ENCODE measurements at places on chromosomes 3 and 15.

- no peak overlapping the region for H3K27ac ChIP-seq
- H3K4me1 ChIP-seq, result peaks cover 20% of the 10 kb centered on the region
- peaks cover 3% of the 10 kb centered on the region for H3K36me3 ChIP-seq
- no peak overlapping the region for H3K4me3 ChIP-seq
- no peak for DNase-seq
These were observed 62.3 kb upstream of the GATA2 start for GRCh38 chr3:128555098-128555825.

- H3K36me3 ChIP-seq, result no peaks in the 10 kb centered on the region
- no peak overlapping the region for H3K27ac ChIP-seq
- H3K27me3 ChIP-seq, result peaks cover 55% of the 10 kb centered on the region
- H3K4me3 ChIP-seq, result no peak overlapping the region
- no peak for DNase-seq
- H3K4me1 ChIP-seq, result peaks cover 5% of the 10 kb centered on the region
These were observed 3.6 kb downstream of the DUOX2 start for GRCh38 chr15:45110256-45110820.

GRCh38 chr3:114884213-114884923 lies 262.7 kb downstream of the ZBTB20 start:
- peaks cover 12% of the 10 kb centered on the region for H3K4me1 ChIP-seq
- H3K27me3 ChIP-seq, result no peaks in the 10 kb centered on the region
- H3K4me3 ChIP-seq, result no peak overlapping the region

DNA sequence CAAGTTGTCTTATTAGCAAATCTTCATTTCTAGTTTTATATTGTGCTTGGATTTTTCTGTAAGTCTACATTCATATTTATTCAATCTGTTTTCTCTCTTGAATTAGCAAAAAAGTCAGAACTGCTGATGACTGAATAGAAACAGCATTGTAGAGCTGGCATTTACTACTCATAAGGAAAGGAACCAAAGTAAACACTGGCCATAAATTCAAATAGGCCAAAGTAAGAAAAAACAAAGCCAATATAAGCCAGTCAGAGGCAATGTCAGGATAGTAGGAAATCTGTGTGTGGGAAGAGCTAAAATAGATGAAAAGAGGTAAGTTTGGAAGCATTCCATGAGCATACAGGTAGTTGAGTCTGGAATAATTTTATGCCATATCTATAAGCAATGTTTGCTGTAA lies 307.2 kb upstream of the SLITRK3 start:
- no peaks in the 10 kb centered on the region for H3K4me1 ChIP-seq
- H3K27me3 ChIP-seq, result no peaks in the 10 kb centered on the region
- no peaks in the 10 kb centered on the region for H3K36me3 ChIP-seq
- H3K4me3 ChIP-seq, result no peak overlapping the region

DNA sequence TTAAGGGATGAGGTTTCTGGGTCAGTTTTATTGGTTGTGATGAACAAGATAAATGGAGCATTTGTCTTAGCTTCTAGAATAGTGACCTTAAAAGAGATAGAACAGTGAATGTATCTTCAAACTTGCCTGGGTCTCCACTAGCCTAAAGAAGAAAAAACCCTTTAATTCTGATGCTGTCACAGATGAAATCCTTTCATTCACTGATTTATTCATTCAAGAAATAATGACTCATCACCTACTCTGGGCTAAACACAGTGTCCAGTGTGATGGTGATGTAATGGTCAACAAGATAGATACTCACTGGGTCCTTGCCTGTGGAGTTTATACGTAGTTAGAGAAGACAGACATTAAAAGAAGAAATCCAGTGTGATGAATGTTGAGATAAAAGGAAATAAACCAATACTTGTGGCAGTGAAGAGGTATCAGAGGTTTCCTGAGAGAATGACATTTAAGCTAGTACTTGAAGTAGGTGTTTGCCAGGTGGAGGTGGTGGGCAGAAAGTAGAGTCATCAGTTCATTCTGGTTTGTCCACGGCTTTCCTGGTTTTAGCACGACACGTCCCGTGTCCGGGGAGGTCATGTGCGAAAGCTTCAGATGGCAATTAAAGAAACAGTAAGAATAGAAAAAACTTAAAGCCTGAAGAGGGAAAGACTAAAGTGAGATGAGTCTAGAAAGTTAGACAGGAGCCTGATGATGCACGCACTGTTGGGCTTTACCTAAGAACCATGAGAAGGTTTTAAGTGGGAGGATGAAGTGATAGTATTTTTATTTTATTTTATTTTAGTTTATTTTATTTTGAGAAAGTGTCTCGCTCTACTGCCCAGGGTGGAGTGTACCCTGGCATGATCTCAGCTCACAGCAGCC lies 18.5 kb downstream of the PAK2 start:
- peaks cover 24% of the 10 kb centered on the region for H3K4me1 ChIP-seq
- peaks cover 44% of the 10 kb centered on the region for H3K36me3 ChIP-seq
- peak; percentile 52 for DNase-seq
- no peak overlapping the region for H3K4me3 ChIP-seq
- peak overlapping the region; percentile 6 for H3K27ac ChIP-seq

GRCh38 chr3:189519458-189519857 lies 111.7 kb upstream of the TP63 start:
- no peak for DNase-seq
- H3K27me3 ChIP-seq, result no peaks in the 10 kb centered on the region
- H3K4me3 ChIP-seq, result no peak overlapping the region

- H3K36me3 ChIP-seq, result no peaks in the 10 kb centered on the region
- H3K27ac ChIP-seq, result no peak overlapping the region
- H3K4me1 ChIP-seq, result peaks cover 19% of the 10 kb centered on the region
These were observed 48.1 kb upstream of the SEMA6D start for GRCh38 chr15:47669221-47669620.

DNA sequence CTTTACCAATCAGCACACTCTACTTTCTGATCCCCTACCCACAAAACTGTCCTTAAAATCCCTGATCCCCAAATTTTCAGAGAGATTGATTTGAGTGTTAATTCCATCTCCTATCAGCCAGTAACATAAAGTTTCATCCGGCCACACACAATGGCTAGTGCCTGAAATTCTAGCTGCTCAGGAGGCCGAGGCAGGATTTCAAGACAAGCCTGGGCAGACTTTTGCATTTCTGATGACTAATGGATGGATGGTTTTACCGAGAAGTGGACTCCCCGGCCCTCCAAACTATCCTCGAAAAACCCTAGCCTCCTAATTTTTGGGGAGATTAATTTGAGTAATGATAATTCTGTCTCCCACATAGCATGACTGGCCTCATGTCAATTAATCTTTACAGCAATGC lies 269.8 kb upstream of the POU1F1 start:
- no peaks in the 10 kb centered on the region for H3K4me1 ChIP-seq
- no peak overlapping the region for H3K27ac ChIP-seq
- H3K4me3 ChIP-seq, result no peak overlapping the region

Data from HFFc6 (cell line).